ENCODE measurements at places on chromosomes 3 and 15. TPM values are rescaled to one million over a fixed set of nuclear protein-coding genes. Genes with fewer than 3 reads are reported as not detected.

The FGD5 gene
- total RNA-seq: 0.16 TPM

- peak overlapping the region; percentile 86 for H3K4me3 ChIP-seq
- H3K27ac ChIP-seq: peak overlapping the region; percentile 95
- no peaks in the 10 kb centered on the region for H3K27me3 ChIP-seq
- peaks cover 15% of the 10 kb centered on the region for H3K4me1 ChIP-seq
- no peaks in the 10 kb centered on the region for H3K36me3 ChIP-seq
These were observed 1.5 kb downstream of the SNRPN start for GRCh38 chr15:24956111-24956838.

DNA sequence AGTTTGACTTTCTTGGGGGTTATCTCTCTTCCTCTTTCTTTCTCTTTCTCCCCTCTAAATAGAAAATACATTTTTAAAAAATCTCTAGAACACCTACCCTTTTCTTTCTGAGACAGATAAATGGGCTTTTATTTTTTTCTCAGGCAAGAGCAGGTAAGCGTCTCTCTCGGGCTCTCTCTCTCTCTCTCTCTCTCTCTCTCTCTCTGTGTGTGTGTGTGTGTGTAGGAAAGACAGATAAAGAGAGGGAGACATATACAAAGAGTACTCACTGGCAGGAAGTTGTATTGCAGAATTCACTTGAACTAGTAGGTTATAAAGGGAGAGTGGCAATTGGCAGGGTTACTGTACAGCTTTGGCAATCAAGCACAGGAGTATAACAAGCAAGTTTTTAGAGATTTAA is 118.1 kb upstream of the LSAMP start:
- H3K27me3 ChIP-seq: no peaks in the 10 kb centered on the region
- H3K36me3 ChIP-seq: no peaks in the 10 kb centered on the region
- no peaks in the 10 kb centered on the region for H3K4me1 ChIP-seq

GRCh38 chr3:58307639-58308215 is 1.4 kb downstream of the HTD2 start:
- H3K4me1 ChIP-seq: 0 out of 2 replicates have a peak, but pooled peaks cover 10% of the 10 kb centered on the region
- peak overlapping the region; percentile 54 for H3K4me3 ChIP-seq
- no peaks in the 10 kb centered on the region for H3K27me3 ChIP-seq
- no peak overlapping the region for H3K27ac ChIP-seq
- DNase-seq: no peak
- H3K36me3 ChIP-seq: peaks cover 2% of the 10 kb centered on the region

DNA sequence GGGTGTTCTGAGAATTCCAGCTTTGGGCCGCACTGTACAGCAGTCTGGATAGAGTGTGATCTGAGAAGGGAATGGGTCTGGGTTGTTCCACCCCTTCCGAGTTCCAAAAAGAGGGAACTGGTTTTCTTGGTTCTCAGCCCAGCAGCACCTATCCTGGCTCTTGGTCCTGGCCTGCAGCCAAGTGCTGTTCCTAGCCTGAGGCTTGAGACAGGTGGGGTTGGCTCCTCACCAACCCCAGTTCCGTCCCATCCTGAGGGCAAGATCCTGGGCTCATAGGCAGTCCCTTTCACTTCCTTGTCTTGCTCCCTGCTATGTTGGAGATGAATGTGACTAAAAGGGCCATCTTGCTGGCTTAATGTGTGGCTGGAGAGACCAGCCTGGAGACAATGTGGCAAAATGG is 15.2 kb downstream of the IVD start:
- no peaks in the 10 kb centered on the region for H3K36me3 ChIP-seq
- no peak overlapping the region for H3K4me3 ChIP-seq

GRCh38 chr3:194500198-194500597 is 13.4 kb upstream of the ATP13A3 start:
- H3K4me3 ChIP-seq: no peak overlapping the region
- H3K4me1 ChIP-seq: peaks cover 17% of the 10 kb centered on the region
- H3K27me3 ChIP-seq: no peaks in the 10 kb centered on the region
- H3K27ac ChIP-seq: no peak overlapping the region

GRCh38 chr3:139537361-139537760 is 2.2 kb downstream of the RBP1 start:
- H3K36me3 ChIP-seq: no peaks in the 10 kb centered on the region
- no peaks in the 10 kb centered on the region for H3K27me3 ChIP-seq
- no peak overlapping the region for H3K4me3 ChIP-seq
- peaks cover 19% of the 10 kb centered on the region for H3K4me1 ChIP-seq
- no peak for DNase-seq

DNA sequence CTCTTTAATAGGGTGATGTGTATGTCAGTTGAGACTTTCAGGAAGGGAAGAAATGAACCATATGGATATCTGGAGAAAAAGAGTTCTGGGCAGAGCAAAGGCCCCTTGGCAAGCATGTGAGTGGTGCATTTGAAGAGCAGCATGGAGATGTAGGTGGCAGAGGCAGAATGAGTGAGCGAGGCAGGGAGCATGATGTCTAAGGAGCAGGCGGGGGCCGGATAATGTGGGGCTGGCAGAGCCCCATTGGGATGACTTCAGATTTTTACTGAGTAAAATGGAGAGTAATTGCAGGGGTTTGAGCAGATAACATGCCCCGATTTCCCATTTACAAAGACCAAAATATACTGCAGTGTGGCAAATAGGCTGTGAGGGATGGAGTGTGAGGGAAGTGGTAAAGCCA is 52.9 kb upstream of the PLCL2 start:
- no peak overlapping the region for H3K4me3 ChIP-seq
- H3K27ac ChIP-seq: no peak overlapping the region
- no peaks in the 10 kb centered on the region for H3K4me1 ChIP-seq
- H3K36me3 ChIP-seq: no peaks in the 10 kb centered on the region

DNA sequence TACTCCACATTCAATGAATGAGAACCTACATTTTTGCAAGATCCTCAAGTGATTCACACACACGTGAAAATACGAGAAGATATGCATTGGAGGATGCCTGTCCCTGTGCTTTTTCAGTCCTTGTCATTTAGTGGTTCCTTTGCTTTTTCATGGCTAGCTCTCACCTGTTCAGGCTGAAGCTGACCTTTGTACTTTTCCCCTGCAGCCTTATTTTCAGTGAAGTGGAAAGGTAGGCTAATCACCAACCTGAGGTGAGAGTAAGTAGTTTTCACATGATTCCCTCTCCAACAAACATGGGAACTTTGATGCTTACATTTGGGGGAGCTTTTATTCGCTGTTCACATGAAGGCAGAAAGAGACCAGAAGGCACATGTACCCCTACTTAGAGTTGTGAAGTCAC is 8.3 kb downstream of the ITPR1 start:
- H3K27me3 ChIP-seq: no peaks in the 10 kb centered on the region
- no peak overlapping the region for H3K4me3 ChIP-seq
- peak; percentile 26 for DNase-seq
- peaks cover 24% of the 10 kb centered on the region for H3K4me1 ChIP-seq
- H3K36me3 ChIP-seq: no peaks in the 10 kb centered on the region
